T47D (cell line): ENCODE measurements at places on chromosomes 5 and 9.

DNA sequence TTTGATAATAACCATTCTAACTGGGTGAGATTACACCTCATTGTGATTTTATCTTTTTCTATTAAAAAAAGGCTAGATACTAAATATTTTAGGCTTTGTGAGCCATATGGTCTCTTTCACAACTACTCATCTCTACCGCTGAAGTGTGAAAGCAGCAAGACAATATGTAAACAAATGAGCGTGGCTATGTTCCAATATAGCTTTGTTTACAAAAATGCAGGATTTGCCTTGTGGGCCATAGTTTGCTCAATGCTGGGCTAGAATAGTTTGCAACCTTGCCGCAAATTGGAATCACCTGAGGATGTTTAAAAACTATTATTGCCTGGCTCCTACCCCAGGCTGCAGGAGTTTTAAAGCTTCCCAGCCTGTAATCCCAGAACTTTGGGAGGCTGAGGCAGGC, 10.2 kb upstream of the GPR150 start:
- DNase-seq: no peak

GRCh38 chr9:25684321-25684720, 6.1 kb upstream of the TUSC1 start:
- no peak for DNase-seq

DNA sequence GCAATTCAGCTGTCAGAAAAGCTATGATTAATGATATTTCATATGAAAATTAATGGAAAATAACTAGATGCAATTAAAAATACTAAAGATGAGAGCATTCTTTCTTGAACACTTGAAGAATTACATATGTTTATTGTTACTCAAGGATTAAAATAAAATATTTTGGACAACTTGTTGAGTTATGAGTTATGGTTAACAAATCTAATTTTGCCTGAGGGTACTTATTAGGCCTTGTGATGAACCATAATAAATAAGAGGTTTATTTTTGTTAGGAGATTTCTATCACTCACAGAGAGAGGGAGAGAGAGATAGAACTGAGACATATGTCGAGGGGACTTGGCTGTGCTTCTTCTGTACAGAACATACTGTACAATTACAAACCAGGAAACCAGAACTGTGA, 183.7 kb downstream of the ISL1 start:
- DNase-seq: no peak

- no peak for DNase-seq
These were observed 61.1 kb upstream of the NMUR2 start for GRCh38 chr5:152466085-152466745.

- no peak for DNase-seq
These were observed 124.3 kb upstream of the SLC25A48 start for GRCh38 chr5:135710045-135710675.
